NCI-H82 (cell line): ENCODE measurements at places on chromosomes 6 and 20.
A peak's percentile ranks its signal among the peaks of the same experiment; 100 is the strongest.

- no peak for DNase-seq
These were observed 114.4 kb downstream of the MTHFD1L start for GRCh38 chr6:150979826-150980350.

DNA sequence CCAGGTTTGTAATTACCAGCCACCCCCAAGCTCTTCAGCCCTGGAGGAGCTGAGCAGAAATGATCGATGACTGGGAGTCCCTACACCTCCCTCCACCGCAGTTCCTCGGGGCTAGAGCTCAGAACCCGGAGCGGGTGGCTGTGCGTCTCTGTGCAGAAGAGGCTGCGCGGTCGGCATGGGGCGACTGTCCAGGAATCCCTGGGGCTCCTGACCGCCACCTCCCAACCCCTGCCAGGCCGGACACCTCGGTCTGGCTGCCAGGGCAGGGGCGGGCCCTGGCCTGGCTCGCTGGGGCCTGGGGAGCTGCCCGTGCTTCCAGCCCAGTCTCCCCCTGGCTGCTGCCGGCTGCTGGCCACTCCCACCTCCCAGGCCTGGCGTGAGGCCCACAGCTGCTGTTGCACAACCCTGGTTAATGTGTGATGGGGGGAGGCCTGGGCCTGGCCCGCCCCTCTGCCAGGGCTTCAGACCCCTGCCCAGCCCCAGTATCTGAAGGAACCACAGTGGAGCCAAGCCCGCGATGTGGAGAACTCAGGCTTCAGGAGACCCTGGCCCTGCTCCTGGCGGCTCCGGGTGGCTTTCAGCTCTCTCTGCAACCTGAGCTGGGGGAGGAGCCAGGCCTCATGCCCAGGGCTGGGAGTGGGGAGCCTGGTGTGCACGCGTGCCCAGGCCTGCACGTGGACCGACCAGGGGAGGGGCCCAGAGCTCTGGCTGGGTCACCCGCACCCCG lies 1.2 kb downstream of the SLC2A4RG start:
- DNase-seq: peak; percentile 88

GRCh38 chr20:41248368-41249024 lies 69.0 kb downstream of the ZHX3 start:
- no peak for DNase-seq

GRCh38 chr20:45958593-45958992 lies 13.4 kb downstream of the ZNF335 start:
- DNase-seq: no peak

GRCh38 chr6:107786709-107787588 lies 37.2 kb downstream of the SCML4 start:
- DNase-seq: peak; percentile 11

- no peak for DNase-seq
These were observed 59.3 kb upstream of the AKAP12 start for GRCh38 chr6:151180330-151181048.

DNA sequence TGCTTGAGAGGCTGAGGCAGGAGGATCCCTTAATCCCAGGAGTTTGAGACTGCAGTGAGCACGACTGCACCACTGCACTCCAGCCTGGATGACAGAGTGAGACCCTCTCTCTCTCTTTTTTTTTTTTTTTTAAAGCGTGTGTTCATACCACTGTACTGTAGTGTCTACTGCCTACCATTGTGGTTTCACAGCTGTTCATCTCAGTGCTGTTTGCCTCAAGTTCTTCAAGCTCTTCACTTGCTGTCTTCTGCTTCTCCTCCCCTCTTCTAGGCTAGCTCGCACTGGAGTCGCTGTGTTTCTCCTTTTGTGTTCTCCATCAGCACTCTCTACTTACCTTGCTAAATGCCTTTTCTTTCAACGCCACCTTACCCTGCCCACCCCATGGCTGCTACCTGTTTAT lies 7.4 kb downstream of the FOXO3 start:
- no peak for DNase-seq

DNA sequence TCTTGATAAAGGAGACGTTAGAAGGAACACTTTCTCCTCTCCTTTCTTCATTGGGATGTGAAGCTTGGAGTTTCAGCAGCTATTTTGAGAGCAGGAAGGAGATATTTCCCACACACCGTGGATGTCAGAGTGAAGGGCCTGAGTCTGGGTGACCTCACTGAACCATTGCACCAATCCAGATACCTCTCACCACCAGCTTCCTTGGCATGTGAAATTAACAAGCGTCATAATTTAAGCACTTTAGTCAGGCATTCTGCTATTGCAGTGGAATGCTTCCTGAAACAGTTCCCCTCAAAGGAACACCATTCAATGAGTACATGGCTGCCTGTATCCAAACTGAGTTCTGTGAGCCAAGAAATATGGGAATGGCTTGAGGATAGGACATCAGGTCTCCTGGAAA lies 83.7 kb downstream of the CHMP4B start:
- DNase-seq: no peak

DNA sequence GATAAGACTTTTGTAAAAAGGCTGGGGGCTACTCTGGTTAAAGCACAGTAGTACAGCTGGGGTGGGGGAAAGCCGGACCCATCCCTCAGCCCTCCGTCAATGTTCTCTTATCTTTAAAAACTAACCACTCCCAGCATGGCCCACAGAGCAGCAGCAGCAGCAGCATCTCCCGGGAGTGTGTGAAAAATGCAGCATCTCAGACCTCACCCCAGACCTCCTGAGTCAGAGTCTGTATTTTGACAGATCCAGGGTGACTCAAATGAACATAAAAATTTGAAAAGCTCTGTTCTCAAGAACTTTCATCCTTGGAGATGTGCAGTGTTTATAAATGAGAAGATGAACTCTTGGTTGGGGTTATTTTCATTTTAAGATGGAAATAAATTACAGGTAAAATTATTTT lies 277.7 kb upstream of the ECI2 start:
- DNase-seq: no peak

- DNase-seq: peak; percentile 55
These were observed 18.5 kb upstream of the ISM1 start for GRCh38 chr20:13202565-13202964.

GRCh38 chr6:144090384-144090783 lies 5.0 kb downstream of the SF3B5 start:
- DNase-seq: no peak

DNA sequence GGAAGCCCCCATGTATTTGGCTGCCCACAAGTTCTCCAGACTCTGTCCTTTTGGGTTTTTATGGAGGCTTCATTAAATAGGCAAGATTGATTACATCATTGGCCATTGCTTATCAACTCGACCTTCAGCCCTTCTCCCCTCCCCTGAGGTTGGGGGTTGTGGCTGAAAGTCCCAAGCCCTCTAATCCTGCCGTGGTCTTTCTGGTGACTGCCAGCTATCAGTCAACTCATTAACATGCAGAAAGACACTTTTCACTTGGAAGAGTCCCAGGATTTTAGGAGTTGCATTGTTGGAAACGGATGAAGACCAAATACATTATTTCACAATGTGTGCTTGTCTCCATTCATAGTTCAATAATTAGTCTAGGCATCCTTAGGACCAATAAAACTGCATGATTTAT lies 9.5 kb downstream of the CDC5L start:
- DNase-seq: no peak

DNA sequence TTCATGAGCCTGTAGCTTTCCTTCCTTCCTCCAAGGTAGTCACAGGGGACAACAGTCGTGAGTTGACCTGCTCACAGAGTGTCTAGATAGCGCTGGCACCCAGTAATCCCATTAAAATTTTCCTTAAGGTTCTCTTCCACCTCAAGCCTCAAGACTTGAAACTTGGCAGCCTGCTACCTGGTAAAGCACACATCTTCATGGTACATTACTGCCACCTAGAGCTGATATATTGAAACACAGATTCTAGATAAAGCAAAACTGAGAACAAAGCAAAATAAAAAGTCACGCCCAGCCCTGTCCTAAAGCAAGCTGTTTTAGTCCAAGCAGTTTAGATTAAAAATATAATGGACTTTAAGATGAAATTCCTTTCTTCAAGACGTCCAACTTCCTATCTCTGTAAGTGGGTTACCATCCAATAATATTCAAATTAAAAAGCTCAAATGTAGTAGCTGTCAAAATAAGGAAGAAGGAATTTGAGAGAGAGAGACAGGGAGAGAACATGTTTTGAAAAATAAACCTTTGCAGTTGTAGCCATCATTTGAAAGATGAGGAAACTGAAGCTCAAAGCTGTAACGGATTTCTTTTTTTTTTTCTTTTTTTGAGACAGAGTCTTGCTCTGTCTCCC lies 50.7 kb upstream of the CD83 start:
- DNase-seq: peak; percentile 97

GRCh38 chr6:89144354-89144906 lies 1.4 kb upstream of the PM20D2 start:
- DNase-seq: peak; percentile 82

DNA sequence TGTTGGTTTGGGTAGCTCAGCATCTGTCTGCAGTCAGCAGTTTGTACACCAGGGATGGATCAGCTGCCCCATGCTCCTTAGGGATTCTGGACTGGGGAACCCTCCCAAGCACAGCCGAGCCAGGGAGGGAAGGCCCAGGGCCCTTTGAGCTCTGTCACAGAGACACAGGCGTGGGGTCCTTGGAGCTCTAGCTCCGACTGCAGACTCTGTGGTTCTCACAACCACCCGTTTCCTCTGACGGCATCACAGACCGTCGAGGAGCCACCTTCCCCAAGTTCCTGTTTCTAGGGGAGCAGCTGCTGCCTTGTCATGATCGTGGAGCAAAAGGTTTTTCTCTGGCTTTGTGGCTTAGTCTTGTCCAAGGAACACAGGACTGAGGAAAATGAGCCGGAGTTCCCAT lies at the start of gene SLA2:
Gene SLA2, minus strand, starts transcription at position 199 of the 400 bp plus-strand sequence. CDS start 4,861 bp downstream, outside the sequence.
- DNase-seq: no peak

GRCh38 chr6:31588871-31589650 lies 3.0 kb downstream of the LST1 start:
- DNase-seq: peak; percentile 74

GRCh38 chr6:48691420-48691819 lies 580.4 kb upstream of the PTCHD4 start:
- DNase-seq: no peak
